Fibroblast of lung (primary cell): ENCODE measurements at places on chromosomes 5 and 9.

- peak; percentile 28 for DNase-seq
Measured at GRCh38 chr9:89642789-89643188, 38.0 kb downstream of the GADD45G start.

DNA sequence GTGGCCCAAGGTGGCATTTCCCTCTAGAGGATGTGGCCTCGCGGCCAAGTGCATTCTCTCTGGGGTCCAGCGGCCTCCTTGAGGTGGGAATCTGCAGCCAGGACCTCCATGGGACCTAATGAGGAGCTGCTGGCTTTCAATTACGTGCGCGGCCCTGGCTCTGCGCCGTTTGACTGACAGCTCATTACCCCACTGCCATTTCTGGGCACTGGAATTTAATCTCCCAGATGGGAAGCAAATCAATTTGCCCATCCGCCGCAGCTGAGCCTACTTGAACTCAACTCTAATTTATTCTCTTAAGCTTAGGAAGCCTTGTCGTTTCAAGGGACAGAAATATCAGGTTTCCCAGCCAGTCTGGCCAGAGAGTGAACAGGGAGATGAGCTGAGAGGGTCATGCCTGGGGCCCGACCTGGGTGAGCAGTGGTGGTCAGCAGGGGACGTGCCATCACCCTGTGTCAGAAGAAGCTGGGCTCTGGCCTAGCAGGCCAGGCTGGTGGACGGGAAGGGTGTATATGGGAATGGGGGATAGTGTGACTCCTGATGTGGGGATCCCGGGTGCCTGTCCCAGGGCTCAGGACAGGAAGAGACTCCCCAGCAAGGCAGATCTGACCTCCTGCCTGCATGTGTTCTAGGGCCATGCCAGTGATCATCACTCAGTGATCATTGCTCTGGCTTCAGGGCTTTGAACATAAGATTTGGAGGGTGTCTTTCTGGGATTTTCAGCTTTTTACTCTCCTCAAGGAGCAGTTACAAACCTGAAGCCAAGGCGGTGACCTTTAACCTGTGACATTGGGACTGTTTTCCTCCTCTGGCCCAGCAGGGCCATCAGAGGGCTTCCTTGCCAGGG lies 69.7 kb downstream of the MACROH2A1 start:
- DNase-seq = no peak

GRCh38 chr5:75526070-75526469 lies 14.4 kb downstream of the POLK start:
- DNase-seq = no peak

DNA sequence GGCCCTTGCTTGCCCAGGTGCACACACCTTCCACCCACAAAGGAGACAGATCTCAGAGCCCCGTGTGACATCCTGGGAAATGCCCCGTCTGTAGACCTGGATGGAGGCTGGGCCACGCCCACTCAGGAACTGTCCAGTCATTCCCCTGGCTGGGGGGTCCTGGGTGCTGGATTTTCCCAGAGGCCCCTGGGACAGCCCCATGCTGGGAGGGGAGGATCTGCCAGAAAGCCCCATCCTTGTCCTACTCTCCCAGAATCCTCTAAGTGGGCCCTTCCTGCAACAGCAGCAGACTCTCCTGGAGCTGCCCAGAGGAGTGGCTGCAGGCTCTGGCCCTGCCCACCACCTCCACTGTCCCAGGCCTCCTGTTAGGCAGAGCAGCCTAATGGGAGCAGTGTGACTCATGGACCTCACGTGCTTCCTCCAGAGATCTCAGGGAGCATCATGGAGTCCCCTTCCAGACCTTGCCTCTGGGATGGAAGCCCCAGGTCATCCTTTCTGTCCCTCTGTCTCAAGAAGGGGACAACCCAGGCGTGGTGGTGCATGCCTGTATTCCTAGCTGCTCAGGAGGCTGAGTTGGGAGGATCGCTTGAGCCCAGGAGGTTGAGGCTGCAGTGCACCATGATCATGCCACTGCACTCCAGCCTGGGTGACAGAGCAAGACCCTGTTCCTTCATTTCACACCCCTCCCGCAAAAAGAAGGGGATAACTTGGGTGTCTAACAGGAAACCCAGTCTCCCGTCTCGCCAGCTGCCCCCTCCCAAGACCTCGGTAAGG lies 51.7 kb downstream of the JADE2 start:
- peak; percentile 74 for DNase-seq
